CD8-positive, alpha-beta memory T cell (primary cell): ENCODE measurements at places on chromosomes 13 and 19.

GRCh38 chr19:54696117-54696548, 28.1 kb upstream of the KIR3DL3 start:
- no peak for DNase-seq

DNA sequence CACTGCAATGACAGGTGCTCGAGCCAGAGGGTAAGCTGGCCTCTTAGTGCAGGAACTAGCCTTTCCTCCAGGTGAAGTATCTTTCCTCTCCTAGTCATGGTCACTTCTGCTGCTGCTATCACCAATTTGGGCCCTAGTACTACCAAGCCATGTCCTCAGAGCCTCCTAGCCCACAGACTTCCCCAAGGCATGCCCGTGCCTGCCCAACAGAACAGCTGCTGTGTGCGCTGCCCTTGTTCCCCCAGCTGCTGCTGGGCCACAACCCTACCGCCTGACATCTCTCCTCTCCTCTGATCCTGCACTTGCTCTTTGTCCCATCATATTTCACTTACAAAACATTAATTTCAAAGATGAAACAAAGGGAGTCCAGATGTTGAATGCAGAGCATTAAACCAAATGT, 168.5 kb upstream of the FREM2 start:
- no peak for DNase-seq

DNA sequence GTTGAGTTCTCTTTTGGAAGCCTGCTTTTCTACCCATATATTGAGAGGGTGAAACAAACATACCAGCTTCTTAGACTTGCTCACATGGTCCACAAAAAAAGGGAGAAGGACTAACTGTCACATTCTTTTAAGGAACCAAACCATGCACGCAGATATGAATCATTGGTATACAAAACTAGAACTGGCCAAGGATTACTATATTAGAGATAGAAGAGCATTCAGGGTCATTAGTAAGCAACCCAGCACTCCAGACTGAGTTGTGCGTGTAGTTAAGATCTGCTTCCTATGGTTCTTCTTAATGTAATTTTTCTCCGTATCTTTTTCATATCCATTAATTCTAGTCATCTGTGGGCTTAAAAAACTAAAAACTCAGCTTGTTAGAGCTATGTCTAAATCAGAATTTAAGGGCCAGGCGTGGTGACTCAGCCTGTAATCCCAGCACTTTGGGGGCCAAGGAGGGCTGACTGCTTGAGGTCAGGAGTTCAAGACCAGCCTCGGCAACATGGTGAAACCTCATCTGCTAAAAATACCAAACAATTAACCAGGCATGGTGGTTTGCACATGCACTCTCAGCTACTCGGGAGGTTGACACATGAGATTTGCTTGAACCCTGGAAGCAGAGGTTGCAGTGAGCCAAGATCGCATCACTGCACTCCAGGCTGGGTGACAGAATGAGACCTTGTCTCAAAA, 19.6 kb downstream of the ALG5 start:
- DNase-seq: no peak

GRCh38 chr19:37855098-37855497, 51.3 kb downstream of the WDR87 start:
- DNase-seq: no peak
